ENCODE measurements at places on chromosomes 13 and 19. TPM values are rescaled to one million over a fixed set of nuclear protein-coding genes. Genes with fewer than 3 reads are reported as not detected.

The FFAR3 gene
- total RNA-seq = not detected

The ZNF71 gene
- total RNA-seq = 10.5 TPM

The IL11 gene
- total RNA-seq = 33.9 TPM

The NCCRP1 gene
- total RNA-seq = not detected

The ZNF253 gene
- 3.2 TPM for total RNA-seq

The KLK4 gene
- total RNA-seq = not detected

The NCR1 gene
- not detected for total RNA-seq

The KRTDAP gene
- not detected for total RNA-seq

The COMP gene
- total RNA-seq = 3.0 TPM

The CYP2S1 gene
- 2.1 TPM for total RNA-seq

The ATP4B gene
- not detected for total RNA-seq

The UPF1 gene
- total RNA-seq = 111 TPM

The DOCK9 gene
- 30.1 TPM for total RNA-seq

The KCTD12 gene
- 29.4 TPM for total RNA-seq
